HEK293T (cell line): ENCODE measurements at places on chromosomes 7 and 10.
A peak's percentile ranks its signal among the peaks of the same experiment; 100 is the strongest.

DNA sequence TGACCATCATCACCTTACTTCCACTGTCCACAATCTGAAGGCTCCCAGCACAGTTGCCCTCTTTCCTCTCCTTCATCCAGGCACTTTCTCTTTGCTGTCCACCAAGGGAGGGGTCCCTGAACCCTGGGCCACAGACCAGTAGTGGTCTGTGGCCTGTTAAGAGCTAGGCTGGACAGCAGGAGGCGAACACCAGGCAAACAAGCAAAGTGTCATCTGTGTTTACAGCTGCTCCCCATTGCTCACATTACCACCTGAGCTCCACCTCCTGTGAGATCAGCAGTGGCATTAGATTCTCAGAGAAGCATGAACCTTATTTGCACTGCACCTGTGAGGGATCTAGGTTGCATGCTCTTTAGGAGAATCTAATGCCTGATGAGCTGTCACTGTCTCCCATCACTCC is 27.7 kb downstream of the FZD1 start:
- no peak for DNase-seq

- DNase-seq, result no peak
These were observed 246.1 kb downstream of the KLF6 start for GRCh38 chr10:3538656-3539531.

DNA sequence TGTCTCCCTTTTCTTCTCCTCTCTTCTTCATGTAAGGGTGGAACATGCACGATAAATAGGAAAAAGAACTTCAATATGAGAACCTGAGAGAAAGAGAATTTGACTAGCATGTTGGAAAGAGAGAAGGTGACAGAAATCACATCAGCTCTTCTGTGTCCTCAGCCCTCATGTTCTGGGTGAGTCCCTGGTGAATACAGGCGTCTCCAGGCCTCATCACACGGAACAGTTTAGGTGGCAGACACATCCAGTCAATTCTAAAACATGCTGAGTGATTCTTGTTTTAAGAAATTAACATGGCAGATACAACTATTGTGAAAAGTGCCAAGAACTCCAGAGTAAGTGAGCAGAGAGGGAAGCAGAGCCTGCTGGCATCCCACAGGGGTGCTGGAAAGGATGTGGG is 96.1 kb downstream of the FAM107B start:
- no peak for DNase-seq

- DNase-seq, result no peak
These were observed 6.6 kb downstream of the CPA1 start for GRCh38 chr7:130386876-130387275.

DNA sequence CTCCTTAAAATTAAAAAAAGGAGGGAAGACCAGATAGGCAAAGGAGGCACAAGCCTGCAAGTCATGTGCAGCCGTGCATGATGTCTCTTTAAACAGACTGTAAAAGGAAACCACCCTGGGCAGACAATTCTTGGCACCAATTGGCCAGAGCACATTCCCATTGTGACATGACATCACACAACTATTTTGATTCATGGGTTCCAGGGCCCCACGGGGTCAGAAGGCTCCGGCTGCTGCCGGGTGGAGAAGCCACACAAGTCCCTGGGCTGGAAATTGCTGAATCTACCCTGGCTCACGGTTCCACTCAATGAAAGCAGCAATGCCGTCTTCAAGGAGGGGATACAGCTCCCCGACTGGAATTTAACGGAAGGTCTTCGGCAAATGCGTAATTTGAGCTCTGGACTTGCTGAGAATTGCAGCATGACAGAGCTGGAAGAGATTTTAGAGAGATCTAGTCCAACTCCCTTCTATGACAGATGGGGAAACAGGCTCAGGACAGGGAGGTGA is 140.5 kb downstream of the PRKAG2 start:
- peak; percentile 89 for DNase-seq

DNA sequence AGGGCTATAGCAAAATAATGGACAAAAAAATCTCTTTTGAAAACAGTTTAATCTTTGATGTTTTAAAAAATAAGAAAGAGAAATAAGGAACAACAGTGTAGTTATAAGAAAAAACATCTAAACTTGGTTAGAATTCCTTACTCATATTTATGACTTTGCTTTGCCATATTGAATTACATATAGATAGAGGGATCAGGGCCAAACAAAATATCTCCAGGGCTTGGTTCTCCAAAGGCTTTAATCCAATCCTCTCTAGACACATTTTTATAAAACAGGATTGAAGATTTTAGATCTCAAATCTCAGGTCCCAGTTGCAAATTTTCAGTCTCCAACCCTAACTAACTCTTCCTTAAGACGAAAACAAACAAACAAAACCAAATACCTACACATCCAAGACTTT is 72.6 kb upstream of the RHOBTB1 start:
- DNase-seq, result no peak

DNA sequence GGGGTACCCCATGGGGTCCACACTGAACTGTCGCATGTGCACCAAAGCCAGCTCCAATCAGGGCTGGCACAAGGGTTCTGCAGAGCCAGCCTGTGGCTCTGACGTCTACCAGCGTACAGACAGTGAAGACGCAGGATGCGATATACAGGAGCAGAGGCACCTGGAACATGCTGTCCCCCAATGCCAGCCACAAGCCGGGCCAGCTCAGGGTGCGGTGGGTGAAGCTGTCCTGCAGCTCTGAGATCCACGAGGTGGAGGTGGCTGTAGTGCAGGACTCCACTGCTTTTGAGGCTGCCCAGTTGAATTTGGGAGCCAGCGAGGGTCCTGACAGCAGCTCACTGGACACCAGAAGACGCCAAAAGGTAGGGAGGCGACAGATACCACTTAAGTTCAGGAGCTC is 111.3 kb upstream of the PDSS1 start:
- DNase-seq, result no peak

- peak; percentile 95 for DNase-seq
These were observed 16.1 kb upstream of the GPR146 start for GRCh38 chr7:1028044-1028770.

DNA sequence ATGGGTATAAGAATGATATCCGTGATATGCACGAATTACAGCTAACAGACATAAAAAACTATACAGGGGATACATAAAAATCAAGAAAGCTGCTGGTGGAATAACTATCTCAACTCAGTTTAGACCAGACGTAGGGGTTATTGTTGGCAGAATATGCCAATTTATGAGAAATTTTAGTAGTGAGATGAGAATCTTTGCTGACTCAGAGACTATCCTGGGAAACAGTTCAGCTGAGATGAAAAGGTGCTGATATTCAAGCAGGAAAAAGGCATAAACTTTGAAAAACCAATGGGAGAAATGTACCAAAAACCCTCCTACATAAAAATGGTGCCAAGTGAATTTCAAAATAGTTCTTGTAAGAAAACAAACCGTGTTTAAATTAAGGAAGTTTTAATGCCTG is 3.3 kb downstream of the MRPS33 start:
- DNase-seq, result no peak

DNA sequence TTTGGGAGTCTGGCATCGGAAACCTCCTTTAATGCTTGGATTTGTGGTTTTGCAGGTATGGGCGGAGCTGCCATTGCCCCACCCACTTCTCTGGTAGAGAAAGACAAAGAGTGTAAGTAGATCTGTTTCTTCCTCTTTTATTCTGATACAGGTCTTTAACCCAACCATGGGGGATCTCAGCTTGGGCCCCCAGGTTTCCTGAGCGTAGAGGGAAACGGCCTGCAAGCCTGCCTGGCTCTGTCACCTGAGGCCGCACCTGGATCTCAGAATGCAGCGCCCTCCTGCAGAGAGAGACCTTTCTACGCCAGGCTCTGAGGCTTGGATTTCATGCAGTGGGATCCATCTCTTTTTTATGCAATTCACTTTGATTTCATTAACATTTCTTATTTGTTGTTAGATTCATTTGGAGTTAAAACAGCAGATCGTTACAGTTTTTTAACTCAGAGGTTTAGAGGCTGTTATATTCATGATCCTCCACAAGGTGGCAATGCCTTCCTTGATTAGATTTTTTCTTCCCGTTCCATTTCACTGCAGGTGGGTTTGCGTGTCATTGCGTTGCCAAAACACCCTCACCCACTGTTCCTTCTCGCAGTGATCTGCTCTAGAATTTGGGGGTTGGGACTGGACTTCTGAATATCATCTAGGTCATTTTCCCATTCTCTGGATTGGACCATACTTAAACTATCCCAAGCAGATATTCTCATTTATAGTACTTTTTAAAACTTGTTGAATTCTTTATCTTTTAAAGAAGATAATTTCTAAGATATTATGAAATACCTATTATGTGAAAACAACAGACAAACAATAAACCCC is 20.0 kb downstream of the RBM17 start:
- peak; percentile 65 for DNase-seq

DNA sequence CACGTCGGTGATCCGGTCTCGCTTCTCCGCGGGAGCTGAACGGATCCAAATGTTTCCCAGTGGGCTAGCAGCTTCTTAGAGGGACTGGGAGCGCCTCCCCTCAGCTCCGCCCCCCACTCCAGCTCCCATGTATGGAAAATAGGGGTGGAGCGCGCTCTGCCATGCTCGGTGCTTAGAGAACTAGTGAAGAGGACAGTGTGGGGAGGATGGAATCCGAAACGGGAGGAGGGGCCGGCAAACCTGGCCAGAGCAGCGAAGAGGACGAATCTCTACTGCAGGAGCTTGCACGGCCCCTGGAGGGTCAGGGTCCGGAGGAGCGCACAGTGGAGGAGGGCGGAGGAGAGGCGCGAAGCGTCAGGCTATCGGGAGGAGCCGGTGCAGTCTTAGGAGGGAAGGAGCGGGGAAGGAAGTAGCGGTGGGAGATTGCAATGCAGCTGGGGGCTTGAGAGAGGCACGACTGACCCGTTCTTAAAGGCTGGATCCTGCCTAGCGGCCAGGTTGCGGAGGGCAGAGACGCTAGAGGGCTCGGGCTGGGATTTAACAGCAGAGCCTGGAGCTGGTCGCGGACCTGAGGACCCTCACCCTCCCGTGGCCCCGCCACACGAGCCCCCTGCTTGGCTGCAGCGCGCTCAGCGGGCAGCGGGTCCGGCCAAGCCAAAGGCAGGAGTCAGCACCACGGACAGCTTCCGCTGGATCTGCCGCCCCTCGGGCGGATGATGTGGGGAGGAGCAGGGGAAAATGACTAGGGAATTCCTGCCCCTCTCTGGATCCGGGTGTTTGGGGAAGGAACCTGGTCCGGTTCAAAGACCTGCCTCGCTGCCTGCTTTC is at the start of gene PRLHR:
Gene PRLHR (minus strand): TSS at position 51 of the 828 bp plus-strand sequence. CDS start 404 bp downstream, outside the sequence.
- peak; percentile 66 for DNase-seq

DNA sequence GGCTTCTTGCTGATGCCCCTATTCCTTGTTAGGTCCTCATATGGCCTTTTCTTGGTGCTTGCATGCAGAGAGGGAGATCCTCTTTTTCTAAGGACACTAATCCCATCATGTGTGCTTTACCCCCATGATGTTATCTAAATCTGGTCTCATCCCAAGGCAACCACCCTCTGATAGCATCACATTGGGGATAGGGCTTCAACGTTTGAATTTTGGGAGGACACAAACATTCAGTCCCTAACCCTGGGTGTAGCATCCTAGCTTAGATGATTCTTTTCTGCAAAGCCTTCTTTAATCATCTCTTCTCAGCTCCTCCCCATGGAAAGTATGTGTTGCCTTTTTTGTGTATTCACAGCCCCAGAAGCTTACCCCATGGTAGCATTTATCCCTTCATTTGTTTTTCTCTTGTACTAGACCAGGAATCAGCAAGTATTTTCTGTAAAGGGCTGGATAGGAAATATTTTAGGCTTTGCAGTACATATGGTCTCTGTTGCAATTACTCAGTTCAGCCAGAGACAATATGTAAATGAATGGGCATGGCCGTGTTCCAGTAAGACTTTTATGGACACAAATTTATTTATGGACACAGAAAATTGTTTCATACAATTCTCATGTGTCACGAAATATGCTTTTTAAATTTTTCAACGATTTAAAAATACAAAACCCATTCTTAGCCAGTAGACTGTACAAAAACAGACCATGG is 101.5 kb upstream of the CSTF2T start:
- no peak for DNase-seq

GRCh38 chr7:126574276-126575250 is 678.2 kb downstream of the GRM8 start:
- no peak for DNase-seq

DNA sequence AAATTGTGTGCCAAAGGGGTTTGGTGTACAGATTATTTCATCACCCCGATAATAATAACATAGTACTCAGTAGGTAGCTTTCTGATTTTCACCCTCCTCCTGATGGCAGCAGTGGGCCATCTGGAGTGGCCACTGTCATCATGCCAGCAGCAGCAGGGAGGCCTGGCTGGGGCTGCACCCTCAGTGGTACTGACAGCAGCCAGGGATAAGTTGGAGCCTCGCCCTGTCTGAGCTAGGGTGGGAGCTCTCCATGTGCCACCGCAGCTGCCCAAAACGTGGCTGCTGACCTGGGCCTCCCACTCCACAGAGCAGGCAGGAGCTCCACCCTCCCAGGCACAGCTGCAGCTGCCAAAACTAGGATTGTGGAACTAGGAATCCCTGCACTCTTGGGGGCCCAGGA is 700.8 kb upstream of the KCND2 start:
- no peak for DNase-seq

DNA sequence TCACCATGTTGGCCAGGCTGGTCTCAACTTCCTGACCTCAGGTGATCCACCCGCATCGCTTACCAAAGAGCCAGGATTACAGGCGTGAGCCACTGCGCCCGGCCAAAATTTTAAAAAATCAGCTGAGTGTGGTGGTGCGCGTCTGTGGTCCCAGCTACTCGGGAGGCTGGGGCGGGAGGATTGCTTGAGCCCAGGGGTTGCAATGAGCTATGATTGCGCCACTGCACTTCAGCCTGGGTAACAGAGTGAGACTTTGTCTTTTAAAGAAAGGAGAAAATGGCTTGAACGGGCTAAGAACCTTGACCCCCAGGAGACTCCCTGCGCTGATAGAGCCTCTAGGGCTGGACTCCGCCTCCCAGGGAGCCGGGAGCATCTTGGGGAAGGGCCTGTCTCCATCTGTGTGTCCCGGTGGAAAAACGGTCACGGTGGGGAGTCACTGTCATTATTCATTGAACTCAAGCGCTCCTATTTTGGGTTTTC is 760 bp upstream of the KCTD7 start:
- DNase-seq, result no peak

GRCh38 chr10:95501203-95502094 is 59.7 kb downstream of the SORBS1 start:
- no peak for DNase-seq

DNA sequence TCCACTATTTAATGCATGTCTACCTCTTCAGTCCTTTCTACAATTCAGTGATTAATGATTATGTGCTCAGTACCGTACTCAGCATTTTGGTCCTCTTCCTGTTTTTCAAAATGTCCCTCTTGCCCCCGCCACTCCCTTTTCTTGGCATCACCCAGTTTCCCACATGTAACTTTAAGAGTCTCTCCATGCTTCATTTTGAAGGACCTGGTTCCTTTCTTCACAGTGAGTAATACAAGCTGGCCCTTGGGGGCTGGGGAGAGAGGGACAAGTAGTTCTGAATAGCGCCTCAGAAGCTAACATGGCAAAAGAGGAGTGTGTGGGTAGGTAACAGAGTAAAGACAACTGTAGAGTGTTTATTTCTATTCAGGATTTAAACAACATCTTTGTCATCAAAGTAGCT is 34.6 kb upstream of the SLIT1 start:
- DNase-seq, result no peak

GRCh38 chr10:43698156-43698555 is 49.5 kb upstream of the ZNF32 start:
- DNase-seq, result no peak
